NB4 (cell line): ENCODE measurements at places on chromosomes 1 and 21.

GRCh38 chr1:62726011-62726442, 37.8 kb upstream of the DOCK7 start:
- DNase-seq = no peak

DNA sequence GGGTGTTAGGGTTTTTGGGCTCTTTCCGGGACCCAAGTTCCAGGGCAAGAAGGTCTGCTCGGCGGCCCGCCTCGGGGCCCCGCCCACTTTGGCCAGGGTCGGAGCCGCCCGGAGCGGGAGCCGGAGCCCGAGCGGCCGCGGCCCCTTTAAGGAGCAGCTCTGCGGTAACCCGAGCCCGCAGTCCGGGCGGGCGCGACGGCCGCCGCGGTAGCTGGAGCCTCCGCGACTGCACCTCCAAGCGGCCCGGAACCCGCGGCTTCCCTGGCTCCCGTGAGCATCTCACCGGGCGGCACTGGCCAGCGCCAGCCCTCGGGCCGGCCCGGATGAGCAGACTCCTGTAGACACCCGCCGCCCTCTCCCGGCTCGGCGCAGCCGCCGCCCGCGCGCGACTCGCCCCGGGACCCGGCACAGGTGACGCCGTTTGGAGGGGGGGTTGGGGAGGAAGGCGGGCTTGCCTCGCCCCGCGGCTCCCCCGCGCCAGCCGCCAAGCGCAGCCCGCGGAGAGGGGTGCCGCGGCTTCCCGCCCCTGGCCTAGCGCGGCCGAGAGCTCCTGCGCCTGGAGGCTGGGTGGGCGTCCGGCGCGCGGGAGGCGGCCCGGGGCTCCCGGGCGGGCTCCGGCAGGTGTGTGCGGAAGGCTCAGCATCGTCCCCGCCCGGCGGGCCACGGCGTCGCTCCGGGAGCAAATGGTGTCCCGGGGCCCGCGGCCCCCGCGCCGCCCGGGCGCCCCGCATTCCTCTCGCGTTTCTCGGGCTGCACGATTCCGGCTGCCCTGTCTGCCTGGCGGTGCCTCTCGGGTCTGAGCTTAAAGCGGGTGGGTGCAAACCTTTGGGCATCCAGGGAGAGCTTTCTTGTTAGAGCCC, at the start of gene TLCD4:
TSS of gene TLCD4 (plus strand) at position 149 of the 860 bp plus-strand sequence. CDS start 26,547 bp downstream, outside the sequence.
- DNase-seq = peak; percentile 41

- DNase-seq = no peak
Measured at GRCh38 chr1:1436630-1437032, 1.1 kb downstream of the VWA1 start.

GRCh38 chr1:101005871-101006270, 19.7 kb downstream of the DPH5 start:
- peak; percentile 8 for DNase-seq

- no peak for DNase-seq
Measured at GRCh38 chr1:65208563-65208973, 60.6 kb downstream of the AK4 start.

GRCh38 chr21:17925899-17926298, 106.7 kb upstream of the C21orf91 start:
- DNase-seq = peak; percentile 20

GRCh38 chr1:201633297-201633696, 94.4 kb downstream of the NAV1 start:
- no peak for DNase-seq

DNA sequence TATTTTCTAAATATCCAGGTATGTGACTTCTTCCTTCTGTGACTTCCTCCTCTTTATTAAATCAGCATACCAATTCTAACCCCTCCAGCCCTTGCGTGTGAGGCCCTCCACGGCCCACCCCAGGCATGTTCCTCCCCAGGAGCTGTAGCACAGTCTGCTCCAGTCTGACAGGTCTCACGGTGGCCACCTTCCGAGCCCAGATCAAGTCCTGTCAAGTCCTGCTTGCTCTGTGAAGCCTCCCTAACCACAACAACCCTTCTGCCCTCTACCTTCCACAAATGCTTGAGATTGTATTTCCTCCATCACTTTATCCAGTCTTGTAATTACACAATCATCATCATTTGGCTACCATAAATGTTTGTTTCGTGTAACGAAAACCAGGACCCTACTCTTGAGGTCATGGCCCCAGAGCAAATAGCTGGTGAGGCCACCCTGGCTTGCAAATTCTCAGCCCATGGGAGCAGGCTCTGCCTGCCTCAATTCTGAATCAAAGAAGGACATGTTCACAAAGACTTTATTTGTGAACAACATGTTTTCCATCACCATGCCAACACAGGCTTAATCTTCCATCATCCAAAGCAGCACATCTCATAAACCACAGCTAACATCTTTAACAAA, 33.0 kb upstream of the S100A7 start:
- no peak for DNase-seq

- peak; percentile 73 for DNase-seq
Measured at GRCh38 chr1:201530741-201531531, 8.0 kb upstream of the NAV1 start.

GRCh38 chr1:153629971-153630370, 1.7 kb downstream of the S100A1 start:
- DNase-seq = no peak

GRCh38 chr1:25033828-25034705, 104.0 kb upstream of the RUNX3 start:
- DNase-seq = peak; percentile 100

GRCh38 chr1:205662135-205662738, 18.1 kb downstream of the SLC45A3 start:
- DNase-seq = no peak

DNA sequence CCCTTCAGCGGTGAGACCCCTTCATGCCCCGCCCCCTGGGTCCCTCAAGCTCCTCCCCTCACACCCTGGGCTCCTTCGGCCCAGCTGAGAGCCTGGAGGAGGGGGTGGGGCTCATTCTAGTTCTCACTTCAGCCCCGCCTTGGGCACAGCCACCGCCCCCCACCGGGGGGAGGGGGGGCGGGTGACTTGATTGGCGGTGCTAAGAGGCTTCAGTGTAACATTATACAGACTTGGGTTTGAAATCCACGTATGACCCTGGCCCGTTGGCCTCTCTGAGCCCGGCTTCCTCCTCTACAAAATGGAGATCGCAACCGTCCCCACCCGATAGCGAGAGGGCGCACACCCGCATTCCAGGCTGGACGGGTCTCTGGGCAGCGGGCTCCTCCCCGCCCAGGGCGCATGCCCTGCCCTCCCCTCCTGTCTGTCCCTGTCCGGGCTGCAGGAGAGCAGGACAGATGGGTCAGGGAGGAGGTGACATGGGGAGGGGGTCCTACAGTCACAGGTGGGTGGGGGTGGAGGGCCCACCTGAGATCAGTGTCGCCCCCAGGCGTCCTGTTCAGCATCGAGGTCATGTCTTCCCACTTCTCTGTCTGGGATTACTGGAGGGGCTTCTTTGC, 5.1 kb downstream of the CLCNKB start:
- peak; percentile 30 for DNase-seq

DNA sequence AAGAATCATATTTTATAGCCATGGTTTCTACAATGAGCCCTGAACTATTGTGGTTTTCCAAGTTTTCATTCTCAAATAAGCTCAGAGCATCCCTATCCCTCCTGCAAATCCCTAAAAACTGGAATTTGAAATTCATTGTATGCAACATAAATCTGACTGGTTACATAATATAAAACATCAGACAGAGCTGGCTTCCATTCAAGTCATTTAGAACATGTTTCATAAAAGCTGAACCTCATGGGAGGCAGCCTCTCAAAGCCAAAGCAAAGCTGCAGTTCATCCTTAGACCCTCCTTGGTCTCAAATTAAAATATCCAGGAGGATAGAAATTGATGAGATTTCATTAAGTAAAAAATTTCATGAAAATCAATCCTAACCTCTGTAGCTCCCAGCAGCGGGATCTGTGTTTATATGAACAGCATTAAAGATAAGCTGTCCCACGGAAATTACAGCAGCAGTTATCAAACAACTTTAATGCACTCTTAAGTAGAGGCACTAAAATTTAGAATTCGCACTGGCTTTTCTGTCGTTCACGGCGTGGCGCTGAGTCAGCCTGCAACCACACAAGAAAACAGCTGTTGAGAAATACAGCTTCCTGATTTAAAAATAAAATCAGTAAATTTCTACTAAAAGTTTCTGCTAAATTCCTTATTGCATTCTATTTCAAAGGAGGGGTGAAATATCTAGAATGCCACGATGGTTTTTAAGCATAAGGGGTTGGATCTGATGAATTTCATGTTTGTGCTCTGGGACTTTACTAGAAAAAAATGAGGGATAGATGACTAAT, 99.9 kb upstream of the TIAM1 start:
- DNase-seq = peak; percentile 19

GRCh38 chr21:31900121-31900895, 27.5 kb downstream of the HUNK start:
- DNase-seq = no peak

DNA sequence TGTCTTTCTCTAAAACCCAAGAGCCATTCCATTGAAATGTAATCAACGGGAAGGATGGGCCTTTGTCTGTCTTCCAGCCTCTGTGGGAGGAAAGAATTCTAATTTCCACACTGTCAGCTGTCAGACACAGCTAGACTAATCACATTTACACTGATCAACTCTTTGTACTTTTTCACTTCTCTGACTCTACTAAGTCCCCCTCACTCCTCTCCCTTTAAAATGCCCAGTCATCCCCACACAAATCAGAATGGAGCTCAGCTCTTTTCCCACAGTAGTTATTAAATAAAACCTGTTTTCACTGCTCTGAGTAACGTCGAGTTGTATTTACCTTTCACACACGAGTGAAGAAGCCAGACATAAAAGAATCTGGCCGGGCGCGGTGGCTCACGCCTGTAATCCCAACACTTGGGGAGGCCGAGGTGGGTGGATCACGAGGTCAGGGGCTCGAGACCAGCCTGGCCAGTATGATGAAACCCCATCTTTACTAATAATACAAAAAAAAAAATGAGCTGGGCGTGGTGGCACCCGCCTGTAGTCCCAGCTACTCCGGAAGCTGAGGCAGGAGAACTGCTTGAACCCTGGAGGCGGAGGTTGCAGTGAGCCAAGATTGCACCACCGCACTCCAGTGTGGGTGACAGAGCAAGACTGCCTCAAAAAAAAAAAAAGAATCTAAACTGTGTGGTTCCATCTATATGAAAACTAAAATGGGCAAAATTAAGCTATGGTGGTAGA, 13.3 kb downstream of the ZBTB8OS start:
- DNase-seq = peak; percentile 55

DNA sequence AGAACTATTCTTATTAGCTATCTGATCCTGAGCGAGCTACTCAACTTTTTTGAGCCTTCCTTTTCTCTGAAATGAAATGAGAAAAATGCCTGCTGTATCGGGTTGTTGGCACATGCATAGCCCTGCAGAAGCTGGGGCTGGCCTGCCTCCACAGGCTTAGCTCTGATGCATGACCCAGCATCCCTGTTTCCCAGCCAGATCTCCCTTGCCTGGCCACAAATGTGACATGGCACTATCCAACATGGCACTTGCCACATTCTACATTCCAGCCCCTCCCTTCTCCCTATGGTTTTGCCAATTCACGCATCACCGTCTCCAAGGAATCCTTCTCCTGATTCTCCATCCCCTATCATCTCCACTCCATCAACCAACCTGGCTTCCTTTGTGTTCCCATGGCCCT, 13.8 kb downstream of the RNU5D-1 start:
- no peak for DNase-seq

DNA sequence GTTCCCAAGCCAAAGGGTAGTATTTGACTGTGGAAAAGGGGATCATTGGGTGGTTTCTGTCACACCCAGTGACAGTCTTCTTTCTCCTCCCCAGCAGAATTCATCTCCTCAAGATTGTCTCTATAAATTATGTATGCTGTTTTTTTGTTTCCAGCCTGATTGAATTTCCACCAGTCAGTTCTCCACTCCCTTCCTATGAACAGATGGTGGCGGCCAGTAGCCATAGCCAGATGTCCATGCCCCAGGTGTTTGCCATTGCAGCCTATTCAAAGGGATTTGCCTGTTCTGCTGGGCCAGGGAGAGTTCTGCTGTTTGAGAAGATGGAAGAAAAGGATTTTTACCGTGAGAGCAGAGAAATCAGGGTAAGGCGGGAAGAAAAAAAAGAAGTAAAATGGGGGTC, 12.9 kb downstream of the CFAP57 start:
- no peak for DNase-seq

- DNase-seq = no peak
Measured at GRCh38 chr1:103074224-103074623, 34.1 kb downstream of the COL11A1 start.

DNA sequence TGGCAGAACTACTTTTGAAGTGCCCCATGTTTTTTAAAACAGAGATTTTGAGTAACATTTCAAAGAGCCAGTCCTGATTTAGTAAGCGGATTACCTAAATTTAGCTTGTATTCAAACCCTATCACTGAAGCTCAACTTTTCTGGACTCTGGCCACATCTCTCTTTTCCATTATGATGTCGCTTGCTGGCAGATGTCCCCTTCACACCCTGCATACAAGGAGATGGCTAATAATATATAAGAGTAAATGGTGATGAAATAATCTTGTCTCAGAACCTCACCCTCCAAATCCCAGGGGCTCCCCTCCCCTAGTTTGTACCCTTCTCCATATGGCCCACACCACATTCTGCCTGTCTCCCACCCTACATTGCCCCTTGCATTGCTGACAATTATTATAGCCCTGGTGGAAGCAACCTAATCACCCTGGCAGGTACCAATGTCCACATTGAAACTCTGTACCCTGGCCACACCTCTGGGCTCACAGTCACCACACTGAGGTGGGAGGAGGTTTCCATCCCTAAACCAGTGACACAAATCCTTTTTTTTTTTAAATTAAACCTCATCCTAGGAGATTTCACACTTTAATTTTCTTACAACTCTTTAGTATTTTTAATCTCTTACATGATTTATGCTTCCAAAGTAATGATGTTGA, 106.0 kb upstream of the SYT6 start:
- DNase-seq = no peak

DNA sequence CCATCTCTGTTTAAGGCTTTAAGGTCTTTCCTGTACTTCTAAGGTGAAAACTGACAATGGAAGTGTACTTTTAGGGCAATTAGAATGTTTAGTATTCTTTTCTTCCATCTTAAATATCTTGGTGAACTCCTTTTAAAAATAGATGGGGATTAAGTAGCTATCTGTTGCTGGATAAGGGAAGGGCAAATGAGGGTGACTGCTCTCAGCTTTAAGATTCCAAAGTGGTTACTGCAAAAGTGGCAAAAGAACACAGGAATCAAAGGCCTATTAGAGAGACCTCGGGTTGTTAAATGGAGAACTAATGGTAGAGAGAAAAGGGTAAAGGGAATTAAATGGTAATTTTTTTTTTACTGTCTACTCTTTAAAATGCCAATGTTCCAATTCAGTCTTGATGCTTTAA, 774.1 kb upstream of the B3GALT2 start:
- no peak for DNase-seq

DNA sequence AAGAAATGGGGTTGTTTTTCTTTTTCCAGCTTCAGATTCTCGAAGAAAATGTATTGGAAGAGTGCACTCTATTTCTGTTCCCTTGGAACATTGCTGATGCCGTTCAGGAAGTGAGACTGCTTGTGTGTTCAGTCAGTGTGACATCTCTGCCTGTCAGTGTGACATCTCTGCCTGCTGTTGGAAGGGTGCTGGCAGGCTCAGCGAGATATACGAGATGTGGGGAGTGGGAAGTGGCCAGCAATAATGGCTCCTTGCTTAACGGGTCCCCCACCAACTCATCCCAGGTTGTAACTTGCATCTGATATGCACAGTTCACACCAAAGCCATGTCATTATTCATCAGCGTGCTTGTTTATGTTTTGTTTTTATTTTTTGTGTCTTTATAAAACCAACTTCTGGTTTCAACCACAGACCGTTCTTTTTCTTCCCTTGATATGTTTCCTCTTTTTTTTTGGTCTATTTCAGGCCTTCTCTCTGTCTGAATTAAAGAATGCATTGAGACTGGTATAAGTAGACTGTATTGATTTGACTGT, 145.4 kb downstream of the GALNT2 start:
- DNase-seq = no peak

- peak; percentile 65 for DNase-seq
Measured at GRCh38 chr1:201708085-201708512, 120.9 kb upstream of the IPO9 start.
